ENCODE measurements at places on chromosomes 11 and 22.

DNA sequence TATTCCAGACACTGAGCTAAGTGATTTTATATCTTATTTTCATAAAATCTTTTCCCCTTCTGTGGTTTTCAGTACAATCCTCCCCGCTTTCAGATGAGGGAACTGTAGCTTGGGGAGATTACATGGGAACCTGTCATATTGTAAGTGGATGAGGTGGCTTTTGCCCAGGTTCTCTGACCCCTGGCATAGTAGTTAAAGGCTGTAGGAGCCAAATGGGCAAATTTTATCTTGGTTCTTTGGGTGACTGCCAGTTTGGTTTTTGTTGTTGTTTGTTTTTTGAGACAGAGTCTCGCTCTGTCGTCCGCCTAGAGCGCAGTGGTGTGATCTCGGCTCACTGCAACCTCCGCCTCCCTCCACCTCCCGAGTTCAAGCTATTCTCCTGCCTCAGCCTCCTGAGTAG lies 411.6 kb upstream of the NARS2 start:
- DNase-seq, result no peak

DNA sequence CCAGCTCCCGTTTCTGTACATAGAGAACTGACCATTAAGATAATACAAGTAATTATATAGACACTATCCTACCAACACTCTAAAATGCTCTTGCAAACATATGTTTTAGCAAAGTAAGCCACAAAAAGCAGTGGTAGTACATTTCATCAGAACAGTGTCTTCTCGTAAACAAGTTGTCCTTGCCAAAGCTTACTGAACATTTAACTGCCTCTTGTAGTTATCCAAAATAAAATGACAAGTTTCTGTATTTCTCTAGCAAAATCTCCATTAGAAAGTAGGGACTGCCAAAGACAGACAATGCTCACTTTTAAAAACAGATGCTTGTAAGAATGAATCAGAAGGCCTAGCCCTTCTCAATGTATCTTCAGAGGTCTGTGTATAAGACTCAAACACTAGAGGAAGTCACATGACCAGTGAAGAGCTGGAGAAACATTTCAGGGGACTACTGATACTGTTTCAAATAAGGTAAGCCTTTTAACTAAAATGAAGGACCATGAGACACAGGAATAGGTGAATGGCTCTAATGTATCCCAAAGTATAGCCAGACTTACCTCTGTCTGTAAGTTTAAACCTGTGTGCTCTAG lies 7.8 kb upstream of the ZC3H12C start:
- DNase-seq, result no peak

DNA sequence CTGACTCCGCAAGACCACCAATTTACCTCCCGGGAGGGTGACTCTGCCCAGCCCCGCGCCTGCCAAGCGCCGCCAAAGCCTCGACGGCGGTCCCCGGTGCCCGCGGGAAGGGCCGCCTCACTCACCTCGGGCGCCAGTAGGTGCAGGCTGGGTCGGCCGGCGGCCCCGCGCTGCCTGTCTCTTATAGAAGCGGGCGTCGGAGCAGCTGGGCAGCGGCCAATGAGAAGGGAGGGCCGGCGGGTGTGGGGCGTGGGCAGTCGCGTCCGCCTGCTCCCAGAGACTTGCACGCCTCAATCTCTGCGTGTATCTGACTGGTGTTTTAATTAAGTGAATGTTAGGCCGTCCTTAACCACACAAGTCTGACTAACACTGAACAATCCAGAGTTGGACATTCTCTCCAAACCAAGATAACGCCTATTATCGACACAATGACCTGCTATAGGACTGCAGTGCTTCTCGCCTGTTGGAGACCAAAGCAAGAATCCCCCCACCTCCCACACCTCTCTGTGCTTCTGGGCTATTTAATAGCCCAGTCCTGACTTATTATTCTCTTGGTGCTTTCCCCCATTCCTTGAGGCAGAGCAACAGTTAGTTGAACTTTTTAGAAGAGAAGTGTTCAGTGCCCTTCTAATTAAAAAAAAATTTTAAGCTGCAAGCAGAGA lies at the start of gene TPH1:
TSS of gene TPH1 (minus strand) at position 154 of the 662 bp plus-strand sequence. CDS start 5,507 bp downstream, outside the sequence.
- DNase-seq, result no peak

DNA sequence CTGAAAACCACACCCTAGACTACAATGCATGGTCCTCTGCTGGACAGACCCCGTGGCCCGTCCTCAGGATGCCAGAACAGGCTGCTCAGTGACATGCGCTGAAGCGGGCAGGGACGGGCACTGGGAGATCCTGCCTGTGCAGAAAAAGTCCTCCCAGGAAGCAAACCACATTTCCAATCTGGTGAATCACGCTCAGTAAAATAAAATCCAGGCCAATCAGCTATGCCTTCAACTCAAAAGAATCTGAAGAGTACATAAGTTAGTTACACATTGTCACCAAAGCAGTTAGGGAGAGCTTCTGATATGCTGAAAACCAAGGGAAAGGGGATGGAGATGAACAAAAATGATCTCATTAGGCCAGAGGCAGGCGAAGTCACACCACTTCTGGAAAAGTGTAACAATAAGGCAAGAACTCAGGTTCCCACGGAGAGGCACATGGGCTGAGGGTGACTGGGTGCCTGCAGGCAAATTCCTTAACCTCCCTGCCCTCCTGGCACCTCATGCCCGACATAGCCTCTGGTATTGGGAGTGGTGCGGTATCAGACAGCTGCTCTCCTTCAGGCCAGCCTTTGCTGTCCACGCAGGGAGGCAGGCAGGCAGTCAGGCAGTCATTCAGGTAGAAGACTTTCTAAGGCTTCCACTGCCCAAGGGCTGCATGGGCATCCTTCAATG lies 66.4 kb downstream of the APOL5 start:
- no peak for DNase-seq

DNA sequence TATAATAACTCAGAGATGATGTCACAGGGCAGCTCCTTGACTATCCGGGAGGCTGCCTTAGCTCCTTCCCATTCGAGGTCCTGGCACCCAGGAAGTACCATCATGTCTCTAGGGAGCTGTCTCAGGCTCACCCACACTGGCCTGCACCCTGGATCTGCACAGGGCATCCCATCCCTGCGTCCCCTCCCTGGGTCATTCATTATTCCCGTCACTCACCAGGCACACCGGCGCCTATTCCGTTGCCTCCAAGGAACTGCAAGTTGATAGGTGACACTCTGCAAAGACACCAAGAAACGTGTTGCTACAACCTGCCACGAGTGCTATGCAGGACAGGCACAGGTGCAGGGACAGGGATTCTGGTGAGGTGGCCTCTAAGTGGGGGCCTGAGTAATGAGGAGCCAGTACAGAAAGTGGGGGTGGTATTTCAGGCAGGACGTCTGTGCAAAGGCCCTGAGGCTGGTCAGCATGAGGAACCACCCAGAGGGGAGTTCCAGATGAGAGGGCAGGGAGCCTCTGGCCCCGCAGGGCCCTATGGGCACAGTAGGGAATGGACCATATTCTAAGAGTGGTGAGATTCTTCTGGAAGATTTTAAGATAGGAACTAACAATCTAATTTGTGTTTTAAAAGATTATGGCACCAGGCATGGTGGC lies 71.6 kb upstream of the SHANK2 start:
- no peak for DNase-seq

- no peak for DNase-seq
Observed at GRCh38 chr22:29032584-29032983, 29.0 kb downstream of the C22orf31 start.

- DNase-seq, result no peak
Observed at GRCh38 chr11:87440076-87440770, 402.5 kb downstream of the TMEM135 start.

DNA sequence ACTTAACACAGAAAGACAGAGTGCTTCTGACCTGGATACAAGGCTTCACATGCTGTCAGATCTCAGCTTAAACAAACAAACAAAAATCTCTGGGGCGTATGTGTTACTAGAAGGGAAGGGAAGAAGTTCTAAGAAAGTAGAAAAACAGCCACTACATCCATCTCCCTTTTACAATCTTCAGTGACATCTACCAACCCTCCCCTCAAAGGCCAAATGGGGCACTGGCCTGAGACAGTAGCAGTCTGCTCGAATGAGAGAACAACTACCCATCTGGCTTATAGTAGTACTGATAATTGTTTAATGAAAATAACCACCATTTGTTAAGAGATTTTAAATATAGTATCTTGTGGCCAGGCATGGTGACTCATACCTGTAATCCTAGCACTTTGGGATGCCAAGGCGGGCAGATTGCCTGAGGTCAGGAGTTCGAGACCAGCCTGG lies 29.4 kb downstream of the CCDC83 start:
- DNase-seq, result no peak

DNA sequence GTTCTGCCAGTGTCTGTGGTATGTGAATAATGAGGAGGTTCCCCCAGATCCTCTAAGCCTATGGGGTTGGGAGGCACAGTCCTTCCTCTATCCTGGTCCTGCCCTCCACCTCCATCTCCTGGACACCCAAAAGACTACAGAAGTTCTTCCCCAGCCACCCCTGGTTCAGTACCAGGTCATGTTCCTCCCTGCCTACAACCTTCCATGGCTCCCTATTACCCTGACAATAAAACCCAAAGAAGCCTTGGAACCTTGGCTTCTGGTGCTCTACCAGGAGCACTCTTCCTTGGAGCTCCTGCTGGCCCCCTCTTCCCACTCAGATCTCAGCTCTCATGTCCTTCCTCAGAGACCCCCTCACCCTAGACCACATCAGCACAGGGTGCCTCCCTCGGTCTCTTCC lies 12.9 kb downstream of the TRPM5 start:
- no peak for DNase-seq

DNA sequence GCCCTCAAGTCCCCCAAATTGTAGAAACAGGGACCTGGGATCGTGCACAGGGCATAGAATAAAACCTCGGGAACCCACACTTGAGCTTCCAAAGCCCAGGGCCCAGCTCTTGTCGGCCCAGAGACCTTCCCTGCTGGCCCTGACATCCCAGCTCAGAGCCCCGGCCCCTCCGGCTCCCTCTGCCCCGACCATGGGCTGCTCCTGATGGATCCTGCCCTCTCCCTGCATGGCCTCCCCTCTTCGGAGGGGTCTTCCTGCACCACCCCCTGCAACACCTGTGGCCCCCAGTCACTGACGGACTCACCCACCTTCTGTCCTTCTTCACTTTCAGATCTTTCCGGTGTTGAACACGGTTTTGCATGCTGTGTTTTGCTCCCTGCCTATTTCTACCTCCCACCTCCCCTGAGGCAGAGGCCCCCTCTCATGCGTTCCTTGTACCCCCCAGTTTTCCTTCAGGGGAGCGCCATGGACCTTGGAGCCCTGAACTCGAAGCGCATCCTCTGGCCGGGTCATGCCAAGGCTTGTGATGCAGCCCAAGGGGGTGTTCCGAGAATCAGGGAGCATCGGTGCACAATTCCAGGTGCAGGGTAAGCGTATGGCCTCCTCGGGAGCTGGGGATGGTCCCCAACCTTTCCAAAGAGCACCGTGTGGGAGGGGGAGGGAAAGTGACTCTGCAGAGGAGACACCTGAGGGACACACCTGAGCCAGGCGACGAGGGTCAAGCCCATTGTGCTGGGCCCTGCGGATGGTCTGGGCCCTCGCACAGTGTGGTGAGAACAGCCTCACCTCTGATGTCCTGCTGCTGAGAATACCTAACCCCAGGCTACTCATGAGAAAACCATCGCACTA lies 666.4 kb downstream of the BRD1 start:
- DNase-seq, result no peak

GRCh38 chr22:36768141-36768540 lies 7.8 kb downstream of the IFT27 start:
- DNase-seq, result no peak

DNA sequence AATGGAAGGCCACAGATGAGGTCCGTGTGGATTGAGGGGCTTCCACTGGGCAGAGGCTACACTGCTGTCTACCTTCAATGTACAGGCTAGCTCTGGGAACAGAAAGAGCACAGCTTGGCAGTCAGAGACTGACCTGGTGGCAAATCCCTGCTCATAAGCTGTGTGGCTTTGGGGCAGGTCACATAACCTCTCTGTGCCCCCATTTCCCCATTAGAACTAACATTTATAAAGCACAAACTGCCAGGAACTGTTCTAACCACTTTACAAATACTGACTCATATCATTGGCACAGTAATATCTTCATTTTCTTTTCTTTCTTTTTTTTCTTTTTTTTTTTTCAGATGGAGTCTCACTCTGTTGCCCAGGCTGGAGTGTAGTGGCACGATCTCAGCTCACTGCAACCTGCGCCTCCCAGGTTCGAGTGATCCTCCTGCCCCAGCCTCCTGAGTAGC lies 3.1 kb downstream of the FOSL1 start:
- DNase-seq, result no peak

- no peak for DNase-seq
Observed at GRCh38 chr11:86171627-86172026, 72.9 kb upstream of the EED start.
